Stimulated activated CD4-positive, alpha-beta T cell treated with anti-CD3 and anti-CD28 coated beads, Interleukin-4, amount 100 ng/mL, for 4 hours (primary cell): ENCODE measurements at places on chromosomes 1 and 21.

GRCh38 chr21:16570171-16570570, 840.4 kb downstream of the USP25 start:
- no peak for DNase-seq

DNA sequence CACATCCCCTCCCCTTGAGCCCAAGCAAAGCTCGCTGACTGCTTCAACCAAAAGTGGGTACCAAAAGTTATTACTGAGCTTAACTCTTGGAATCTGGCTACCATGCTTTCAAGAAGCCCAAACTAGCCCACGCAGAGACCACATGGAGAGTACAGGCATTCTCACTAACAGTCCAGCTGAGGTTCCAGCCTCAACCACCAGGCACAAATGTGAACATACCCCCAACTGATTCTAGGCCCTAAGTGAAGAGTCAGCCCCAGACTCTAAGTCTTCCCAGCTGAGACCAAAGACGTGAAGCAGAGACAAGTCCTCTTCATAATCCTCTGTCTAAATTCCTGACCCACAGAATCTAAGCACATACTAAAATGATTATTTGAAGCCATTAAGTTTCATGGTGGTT, 36.8 kb downstream of the EVI5 start:
- no peak for DNase-seq

GRCh38 chr1:94323311-94324177, 86.2 kb upstream of the ARHGAP29 start:
- no peak for DNase-seq

- DNase-seq: no peak
Observed at GRCh38 chr21:22132358-22133071, 1134.3 kb downstream of the NCAM2 start.

DNA sequence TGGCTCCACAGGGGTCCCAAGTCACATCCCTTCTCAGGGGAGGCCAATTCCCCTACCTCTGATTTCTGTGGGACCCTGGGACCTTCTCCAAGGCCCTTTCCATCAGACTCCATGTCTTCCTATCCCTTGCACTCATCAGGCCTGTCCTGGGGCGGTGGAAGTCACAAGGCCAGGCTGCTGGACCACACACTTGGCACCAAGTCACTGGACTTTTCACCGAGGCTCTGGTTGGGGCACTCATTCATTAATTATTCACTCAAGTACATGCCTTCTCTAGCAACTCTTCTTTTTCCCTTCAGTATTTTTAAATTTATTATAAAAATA, 11.2 kb upstream of the FOXO6 start:
- DNase-seq: no peak

- DNase-seq: no peak
Observed at GRCh38 chr21:30448514-30448913, 8.4 kb downstream of the KRTAP15-1 start.

DNA sequence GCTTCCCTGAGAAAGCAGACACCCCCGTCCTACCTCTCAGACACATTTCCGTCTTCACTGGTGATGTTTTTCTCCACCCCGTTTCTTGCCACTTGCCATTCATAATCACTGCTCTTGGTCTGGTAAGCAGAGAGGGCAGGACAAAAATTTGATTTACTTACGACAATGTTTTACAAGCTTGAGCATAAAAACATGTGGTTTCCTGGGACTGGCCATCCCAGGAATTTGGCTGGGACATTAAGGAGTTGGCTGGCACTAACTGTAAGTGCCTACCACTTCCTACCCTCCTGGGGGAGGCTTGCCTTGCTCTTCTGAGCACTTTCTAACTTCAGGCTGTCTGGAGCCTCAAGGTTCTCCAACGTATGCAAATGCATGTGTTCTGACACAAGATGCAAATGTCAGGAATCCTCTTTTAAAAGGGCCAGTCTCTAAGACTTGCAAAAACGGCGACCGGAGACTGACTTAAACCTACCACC, 24.2 kb downstream of the ZBTB18 start:
- no peak for DNase-seq

GRCh38 chr1:243500512-243500911, 244.7 kb downstream of the SDCCAG8 start:
- DNase-seq: no peak

DNA sequence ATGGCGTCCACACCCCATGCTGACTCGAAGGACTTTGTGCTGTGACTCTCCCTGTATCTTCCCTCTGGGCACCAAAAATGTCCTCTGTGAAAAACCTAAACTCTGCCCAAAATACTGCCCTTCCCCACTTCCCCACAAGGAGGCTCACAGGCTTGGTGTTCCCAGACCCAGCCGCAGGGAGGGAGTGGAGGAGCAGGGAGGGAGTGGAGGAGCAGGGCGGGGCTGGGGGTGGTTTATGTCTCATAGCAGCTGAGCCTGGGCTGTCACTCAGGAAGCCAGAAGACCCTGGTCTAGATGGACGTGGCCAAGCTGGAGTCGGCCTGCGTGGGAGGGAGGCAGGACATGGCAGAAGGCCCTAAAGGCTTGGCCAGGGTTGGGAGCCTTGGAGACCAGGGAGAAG, 461.7 kb downstream of the PTPRU start:
- DNase-seq: no peak

- DNase-seq: no peak
Observed at GRCh38 chr1:77605246-77606026, 77.0 kb downstream of the ZZZ3 start.

- no peak for DNase-seq
Observed at GRCh38 chr21:41438425-41439113, 12.5 kb downstream of the MX1 start.

DNA sequence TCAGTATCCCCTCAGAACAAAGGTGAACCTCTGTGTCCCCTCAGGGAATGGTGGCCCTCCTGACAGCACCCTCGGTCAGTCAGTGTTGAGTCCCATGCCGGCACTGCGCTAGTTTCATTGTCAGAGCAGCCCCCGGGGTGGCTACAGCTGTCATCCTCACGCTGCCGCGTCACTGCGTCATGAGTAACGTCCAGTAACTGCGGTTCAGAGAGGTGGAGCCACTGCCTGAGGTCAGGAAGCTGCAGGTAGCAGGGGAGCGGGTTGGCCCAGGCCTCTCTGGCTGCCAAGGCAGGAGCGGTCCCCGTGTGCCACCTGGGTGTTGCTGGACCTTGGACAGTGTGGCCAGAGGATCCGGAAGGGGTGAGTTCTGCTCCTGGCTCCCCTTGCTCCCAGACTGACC, 20.2 kb upstream of the WNT4 start:
- DNase-seq: no peak

- DNase-seq: peak; percentile 92
Observed at GRCh38 chr1:221741703-221742554, at the start of gene DUSP10. Gene DUSP10 (minus strand): TSS chr1:221742089. CDS start chr1:221739744, 2,345 bp downstream.

DNA sequence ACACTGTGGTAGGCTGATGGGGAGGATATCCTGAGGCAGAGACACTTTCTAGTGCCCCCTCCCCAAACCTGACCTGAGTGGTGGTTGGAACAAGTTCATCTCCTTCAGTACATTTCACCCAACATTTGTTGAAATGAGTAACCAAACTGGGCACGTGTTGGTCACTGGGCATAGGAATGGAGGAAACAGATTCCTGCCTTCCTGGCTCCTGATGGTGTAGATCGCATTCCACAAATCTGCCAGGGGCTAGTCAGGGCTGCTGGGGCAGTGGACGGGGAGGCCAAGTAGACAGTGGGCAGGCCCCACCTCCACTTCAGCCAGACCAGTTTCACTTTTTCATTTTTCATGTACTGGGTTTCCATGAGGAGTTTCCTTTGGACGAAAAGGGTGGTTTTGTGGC, 16.5 kb upstream of the ALX3 start:
- DNase-seq: no peak

DNA sequence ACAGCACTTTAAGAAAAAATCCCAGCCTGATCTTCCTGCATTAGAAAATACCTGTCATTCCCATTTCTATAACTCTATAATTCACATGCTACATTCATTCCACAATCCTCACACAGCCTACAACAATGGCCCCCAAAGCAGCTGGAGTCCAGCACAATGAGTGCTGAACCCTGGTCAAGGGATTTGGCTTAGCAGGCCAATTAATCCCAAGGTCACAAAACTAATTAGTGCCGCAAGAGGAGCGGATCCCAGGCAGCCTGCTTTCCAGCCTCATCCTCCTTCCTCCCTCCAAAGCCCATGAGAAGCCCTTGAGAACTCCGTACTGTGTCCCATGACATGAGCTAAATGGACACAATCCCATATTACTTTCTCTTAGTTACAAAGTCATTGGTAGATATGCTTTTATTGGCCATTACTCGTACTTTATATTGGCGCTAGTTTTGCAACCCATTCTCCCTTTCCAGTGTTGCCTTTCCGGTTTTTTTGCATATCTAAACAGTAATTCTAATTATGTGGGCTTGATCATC, 94.8 kb downstream of the DAB1 start:
- DNase-seq: no peak

- no peak for DNase-seq
Observed at GRCh38 chr1:159664247-159664646, 50.1 kb downstream of the CRP start.

DNA sequence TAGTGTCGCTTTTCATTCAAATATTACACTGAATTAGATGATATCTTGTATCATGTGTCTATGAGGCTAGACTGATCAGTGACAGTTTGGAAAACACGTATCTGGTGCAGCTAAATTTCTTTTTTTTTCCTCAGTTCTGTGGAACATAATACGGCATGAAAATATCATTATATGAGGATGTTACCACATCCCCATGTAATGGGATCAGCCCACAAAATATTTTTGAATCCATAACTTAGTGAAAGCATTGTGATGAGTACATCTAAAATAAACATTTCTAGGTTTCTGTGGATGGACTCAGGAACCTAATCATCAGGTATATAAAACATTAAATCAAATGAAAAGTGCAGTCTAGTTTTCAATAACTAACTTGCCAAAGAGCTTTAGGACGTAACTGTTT, 356.3 kb downstream of the USP25 start:
- DNase-seq: no peak

DNA sequence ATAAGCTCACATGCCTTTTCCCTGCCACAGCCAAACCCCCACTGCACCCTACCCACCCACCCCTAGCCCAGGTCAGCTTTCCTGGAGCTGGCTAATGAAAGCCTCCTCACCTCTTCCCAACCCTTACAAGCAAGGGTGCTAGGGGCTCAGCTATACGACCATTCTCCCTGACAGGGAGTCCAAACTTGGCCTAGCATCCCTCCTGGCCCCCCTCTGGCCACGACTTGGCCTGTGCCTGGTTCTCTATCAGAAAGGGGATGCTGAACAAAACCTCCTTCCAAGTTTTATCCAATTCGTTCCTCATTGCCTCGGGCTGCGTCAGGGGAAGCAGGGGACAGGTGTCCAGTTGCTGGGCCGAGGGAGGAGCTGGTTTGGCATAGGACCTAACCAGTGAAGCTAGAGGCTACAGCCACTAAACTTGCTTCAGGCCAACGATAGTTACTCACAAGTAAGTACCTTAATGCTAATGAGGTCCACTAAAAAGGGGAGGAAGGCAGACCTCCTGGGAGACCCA, 8.6 kb downstream of the TMEM81 start:
- no peak for DNase-seq

- peak; percentile 52 for DNase-seq
Observed at GRCh38 chr1:156889802-156890580, 3.5 kb upstream of the PEAR1 start.

DNA sequence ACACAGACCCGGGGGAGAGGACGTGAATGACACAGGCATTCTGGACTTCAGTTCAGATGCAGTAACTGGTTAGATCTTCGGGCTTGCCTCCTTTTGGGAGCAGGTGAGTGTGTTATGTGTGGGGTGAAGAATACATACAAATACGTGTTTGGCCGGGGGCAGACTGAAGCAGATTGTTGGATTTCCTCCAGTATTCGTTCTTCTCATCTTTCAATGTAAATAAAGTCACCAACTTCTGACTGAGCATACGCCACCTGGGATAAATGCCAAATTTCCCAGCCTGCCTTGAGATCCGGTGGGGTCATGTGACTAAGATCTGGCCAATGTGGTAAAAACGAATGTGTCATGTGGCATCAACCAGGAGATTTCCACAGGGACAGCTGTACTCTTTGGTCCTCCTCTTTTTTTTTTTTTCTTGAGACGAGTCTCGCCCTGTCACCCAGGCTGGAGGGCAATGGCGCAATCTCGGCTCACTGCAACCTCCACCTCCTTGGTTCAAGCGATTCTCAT, 189.8 kb downstream of the RGS7 start:
- no peak for DNase-seq

GRCh38 chr1:161849518-161849917, 83.4 kb downstream of the ATF6 start:
- DNase-seq: no peak

DNA sequence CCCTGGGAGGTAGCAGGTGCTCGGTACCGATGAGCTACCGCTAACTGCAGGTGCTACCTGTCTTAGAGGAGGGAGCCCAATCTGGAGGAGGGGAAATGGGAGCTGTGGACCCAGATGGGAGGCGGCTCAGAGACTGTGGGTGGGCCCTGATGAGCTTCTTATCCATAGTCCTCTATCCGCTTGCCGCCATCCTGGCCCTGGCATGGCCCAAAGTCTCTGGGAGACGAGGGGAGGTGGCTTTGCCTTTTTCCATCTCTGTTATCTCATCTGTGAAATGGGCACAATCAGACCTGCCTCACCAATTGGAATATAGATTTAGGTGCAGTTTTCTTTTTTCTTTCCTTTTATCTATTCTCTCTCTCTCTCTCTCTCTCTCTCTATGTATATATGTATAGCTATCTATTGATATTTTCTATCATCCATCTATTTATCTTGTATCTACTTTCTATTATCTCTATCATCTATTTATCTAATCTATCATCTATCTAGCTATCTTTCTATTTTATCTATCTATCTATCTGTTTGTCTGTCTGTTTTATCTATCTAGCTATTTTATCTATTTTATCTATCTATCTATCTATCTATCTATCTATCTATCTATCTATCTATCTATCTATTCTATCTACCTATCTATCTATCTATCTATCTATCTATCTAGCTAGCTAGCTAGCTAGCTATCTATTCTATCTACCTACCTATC, 16.5 kb downstream of the TNFRSF1B start:
- DNase-seq: no peak

GRCh38 chr1:159902541-159902940, 2.6 kb upstream of the CFAP45 start:
- DNase-seq: no peak

DNA sequence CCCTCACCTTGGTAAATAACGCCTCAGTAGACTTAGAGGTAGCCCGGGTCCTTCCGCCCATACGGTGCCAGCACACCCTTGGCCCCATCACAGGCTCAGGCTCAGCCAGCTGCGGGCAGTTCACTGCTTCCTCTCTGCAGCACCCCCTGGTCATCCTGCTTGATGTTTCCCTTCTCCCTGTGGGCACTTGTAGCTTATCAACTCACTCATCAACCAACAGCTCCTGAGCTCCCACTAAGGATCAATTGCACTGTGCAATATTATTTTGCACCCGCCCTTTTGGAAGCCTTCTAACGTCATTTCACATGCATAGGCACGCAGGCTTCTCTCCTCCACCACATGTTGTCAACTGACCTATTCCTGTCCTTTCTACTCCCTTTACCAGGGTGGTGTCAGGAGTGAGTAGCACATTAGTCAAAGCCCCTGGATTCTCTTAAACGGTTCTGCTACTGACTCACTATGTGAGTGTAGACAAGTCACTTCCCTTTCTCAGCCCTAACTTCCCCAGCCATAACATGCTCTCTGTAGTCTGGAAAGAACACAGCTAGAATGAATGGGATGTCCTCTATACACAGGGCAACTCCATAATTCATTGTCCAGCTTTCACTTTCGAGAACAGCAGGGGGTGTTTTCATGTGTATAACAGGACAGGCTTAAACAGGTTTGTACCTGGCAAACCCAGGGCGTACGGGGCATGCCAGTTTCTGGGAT, 47.1 kb upstream of the IRF2BP2 start:
- DNase-seq: no peak
